T-helper 9 cell (primary cell): ENCODE measurements at places on chromosomes 11 and 22.

- DNase-seq = no peak
Observed at GRCh38 chr22:29772170-29772641, 5.0 kb downstream of the UQCR10 start.

DNA sequence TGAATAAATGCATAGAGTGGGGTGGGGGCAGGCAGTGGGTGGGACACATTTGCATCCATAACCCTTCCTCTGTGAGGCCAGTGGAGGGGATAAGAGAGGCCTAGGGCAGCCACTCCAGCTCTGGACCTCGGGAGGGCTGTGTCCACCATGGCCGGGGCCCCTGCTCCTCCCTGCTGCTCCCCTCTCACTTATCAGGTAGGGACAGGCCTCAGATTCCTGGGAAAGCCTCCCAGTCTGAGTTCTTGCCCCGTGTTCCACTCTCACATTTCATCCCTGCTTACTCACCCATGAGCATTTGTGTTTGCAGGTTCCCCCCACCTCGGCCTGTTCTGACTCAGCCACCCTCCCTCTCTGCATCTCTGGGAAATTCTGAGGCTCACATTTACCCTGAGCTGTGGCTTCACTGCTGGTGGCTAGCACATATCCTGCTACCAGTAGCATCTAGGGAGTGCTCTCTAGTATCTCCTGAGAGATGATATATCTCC is 128.7 kb upstream of the TOP3B start:
- DNase-seq = no peak

DNA sequence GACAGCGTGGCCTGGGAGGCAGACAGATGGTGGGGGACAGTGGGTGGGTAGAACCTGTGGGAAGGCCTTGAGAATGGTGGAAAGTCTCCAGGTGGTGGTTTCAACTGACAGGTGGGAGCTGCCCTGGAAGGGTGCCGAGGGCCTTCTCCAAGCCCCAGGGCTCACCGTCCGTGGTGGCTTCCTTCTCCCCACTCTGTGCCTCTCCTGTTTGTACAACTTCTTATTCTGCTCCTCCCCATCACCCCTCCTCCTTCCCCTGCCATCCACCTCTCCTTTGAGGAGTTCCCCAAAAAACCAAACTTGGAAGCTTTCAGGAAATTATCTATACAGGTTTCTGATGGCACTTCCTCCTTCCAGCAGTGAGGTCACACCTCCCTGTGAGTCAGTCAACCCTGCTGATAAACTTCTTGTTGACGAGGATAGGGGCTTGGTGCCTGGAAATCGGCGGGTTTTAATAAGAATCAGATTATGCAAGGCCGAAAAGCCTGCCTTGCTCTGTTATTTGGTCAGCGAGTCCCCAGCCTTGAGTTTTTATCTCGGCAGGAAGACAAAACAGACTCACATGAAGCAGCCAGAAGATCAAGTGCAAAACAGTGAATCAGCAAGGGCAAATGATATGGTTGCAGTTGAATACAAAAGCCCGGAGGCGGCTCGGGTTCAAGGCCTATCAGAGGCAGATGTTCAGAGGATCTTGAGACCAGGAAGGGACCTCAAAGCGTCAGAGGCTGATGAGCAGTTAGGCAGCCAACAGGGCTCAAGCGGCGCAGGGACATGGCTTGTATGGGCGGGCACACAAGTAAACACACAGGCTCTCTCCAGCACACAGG is 9.5 kb upstream of the ST3GAL4 start:
- no peak for DNase-seq

DNA sequence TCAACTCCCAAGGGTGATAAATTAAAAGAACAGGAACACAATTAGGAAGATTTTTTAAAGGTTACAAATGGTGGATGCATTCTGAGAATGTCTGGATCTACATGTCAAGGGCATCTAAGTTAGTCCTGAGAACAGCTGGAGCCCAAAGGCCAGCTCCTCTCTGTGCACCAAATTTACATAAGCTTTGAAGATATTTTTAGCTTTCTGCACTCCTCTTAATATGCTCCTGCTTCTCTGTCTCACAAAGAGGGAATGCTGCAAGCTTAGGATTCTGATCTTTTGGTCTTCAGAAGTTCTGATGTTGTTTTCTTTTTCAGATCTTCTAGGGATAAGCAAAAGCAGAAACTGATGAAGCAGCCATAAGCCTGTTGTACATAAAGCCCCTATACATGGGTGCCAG is 309.8 kb upstream of the NCAM1 start:
- no peak for DNase-seq

DNA sequence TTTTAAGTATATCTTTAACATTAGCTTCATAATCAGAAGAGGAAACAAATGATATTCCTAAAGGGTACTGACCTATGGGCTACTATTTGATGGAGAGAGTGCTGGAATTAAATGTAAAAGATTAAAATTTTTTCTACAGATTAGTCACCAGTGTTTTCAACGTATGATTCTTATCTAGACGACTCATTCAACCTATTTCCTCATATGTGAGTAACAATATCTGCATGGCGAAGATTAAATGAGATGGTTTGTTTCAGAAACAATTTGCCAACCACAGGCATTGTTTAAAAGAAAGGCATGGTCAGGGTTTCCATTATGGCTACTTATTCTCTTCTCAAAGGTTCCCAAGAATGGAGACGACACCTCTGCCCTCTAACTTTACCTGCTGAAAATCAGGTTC is 20.4 kb downstream of the OR56B4 start:
- DNase-seq = no peak

DNA sequence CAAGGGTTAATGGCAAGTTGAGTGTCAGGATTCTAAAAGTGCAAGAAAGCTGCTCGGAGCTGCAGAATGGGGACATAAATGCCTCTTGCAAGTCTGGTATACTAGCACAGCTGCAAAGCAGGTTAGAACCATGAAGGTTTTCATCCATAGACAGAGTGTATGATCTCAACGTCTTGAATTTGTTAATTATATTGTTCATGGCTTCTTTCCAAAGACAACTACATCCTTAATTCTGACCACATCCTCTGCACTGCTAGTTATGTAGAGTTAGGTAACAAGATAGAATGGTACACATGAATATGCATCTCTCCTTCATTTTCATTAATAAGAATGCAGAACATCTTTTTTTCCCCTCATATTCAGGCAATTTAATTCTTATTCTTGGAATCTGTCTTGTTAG is 34.2 kb downstream of the EXPH5 start:
- DNase-seq = no peak
